ENCODE measurements at places on chromosomes 1 and 21.

DNA sequence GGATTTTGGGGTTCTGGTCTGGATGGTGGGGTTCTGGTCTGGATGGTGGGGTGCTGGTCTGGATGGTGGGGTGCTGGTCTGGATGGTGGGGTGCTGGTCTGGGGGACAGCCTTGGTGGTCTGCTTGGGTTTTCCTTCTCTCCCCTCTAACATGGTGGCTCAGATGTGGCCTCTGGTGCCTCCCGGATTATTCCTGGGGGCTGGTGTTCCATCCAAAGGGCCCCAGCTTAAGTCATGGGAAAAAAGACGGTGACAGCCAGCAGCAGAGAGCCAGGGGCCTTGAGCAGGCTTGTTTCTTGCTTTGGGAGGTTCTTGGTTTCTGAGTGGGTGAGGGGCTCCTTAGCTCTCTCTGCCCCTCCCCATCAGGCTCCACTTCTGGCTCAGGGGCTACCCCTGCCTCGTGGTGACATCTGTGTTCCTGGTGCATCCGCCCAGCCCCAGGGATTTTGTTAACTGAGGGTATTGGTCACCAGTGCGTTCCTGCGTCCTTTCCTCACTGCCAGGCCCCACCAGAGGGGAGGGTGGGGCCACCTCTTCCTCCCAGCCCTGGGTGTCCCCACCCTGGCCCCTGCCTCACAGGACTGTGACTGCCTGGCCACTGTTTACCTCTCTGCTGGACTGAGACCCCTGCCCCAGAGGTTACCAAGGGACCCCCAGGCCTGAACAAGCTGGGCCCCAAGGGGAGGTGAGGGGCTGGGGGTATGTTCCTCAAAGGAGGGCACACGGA is 43.2 kb upstream of the ACTRT2 start:
- no peak for DNase-seq

DNA sequence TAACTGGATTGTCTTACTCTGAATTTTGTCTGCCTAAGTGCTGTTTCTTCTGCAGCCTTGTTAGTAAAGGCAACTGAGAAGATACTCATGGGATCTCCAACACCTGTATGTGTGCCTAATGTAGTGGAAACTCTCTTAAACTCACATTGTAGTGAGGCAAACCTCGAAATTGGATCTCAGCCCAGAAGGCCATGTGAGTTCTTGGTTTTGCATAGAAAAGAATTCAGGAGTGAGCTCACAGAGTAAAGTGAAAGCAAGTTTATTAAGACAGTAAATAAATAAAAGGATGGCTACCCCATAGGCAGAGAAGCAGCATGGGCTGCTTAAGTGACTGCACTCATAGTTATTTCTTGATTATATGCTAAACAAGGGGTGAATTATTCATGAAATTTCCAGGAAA is 1344.7 kb downstream of the NCAM2 start:
- DNase-seq = no peak

- DNase-seq = no peak
These were observed 779.6 kb upstream of the PRMT6 start for GRCh38 chr1:106276871-106277270.

DNA sequence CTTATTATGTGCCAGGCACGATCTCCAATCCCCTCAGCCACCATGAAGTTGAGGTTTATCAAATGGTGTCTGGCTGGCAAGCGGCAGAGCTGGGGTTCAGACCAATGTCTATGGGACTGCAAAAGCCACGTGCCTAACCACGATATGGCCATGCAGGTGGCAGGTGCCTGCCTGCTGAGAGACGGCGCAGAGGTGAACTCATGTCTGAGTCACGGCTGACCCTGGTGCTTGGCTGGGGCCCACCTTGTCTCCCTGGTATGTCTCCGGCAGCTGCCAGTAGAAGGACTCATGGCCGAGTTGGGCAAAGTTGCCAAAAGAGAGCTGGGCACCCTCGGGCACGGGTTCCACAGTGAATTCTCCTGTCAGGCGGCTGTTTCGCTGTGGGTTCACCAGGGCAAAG is 59.9 kb downstream of the LDLRAD2 start:
- no peak for DNase-seq

DNA sequence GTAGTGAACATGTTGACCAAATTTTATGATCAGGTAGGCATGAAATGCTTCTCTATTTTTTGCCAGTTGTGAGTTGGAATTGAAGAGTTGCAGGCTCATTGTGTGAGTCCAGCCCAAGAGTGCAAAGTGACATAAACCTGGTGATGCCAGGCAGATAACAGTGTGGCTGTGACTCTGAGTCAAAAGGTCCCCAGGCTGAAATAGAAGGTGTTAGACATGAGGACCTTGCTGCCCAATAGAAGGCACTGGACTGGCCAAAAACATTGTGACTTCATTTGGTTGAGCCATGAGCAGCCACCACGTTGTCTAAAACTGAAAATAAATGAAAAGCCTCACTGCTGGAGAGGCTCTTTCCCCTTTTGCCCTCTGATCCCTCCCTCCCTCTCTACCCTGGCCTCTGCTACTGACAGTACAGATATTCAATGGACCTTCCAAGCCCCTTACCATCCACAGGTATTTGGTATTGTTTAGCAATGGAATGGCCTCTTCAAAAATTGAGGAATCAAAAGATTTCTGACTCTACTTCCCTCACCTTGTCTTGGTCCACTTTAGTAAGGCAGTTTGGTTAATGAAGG is 67.8 kb upstream of the ABCD3 start:
- DNase-seq = no peak

- DNase-seq = no peak
These were observed 31.5 kb downstream of the OLIG1 start for GRCh38 chr21:33101300-33101911.

GRCh38 chr1:98490099-98490498 is 171.4 kb upstream of the SNX7 start:
- DNase-seq = no peak

- no peak for DNase-seq
These were observed 3.6 kb upstream of the BACH1 start for GRCh38 chr21:29295066-29295650.

GRCh38 chr1:1087351-1088028 is 13.4 kb upstream of the RNF223 start:
- DNase-seq = no peak

- no peak for DNase-seq
These were observed 28.5 kb downstream of the SORT1 start for GRCh38 chr1:109369167-109369746.

DNA sequence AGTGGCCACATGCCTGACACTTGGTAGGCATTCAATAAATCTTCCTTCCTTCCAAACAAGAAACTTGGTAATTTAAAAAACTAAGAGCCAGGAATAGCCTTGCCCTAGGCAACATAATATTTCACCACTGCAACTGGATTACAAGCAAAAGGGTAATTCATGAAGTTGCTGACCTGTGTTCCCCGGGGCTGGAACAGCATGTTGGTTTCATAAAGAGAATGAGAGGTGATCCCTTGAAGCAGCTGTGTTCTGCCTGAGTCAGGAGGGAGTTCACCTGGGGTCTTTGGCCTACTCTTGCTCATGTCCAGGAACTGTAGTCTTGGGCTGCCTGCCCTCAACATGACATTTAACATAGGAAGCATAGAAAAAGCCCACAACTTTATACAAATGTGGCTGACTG is 329.0 kb upstream of the DAB1 start:
- no peak for DNase-seq

- DNase-seq = no peak
These were observed 4.5 kb downstream of the CHML start for GRCh38 chr1:241635556-241636152.

- no peak for DNase-seq
These were observed 50.1 kb downstream of the ATF6 start for GRCh38 chr1:161816201-161816600.

GRCh38 chr1:96721053-96721415 is 550 bp upstream of the PTBP2 start:
- DNase-seq = no peak

GRCh38 chr1:219581766-219582165 is 31.1 kb downstream of the ZC3H11B start:
- DNase-seq = no peak

DNA sequence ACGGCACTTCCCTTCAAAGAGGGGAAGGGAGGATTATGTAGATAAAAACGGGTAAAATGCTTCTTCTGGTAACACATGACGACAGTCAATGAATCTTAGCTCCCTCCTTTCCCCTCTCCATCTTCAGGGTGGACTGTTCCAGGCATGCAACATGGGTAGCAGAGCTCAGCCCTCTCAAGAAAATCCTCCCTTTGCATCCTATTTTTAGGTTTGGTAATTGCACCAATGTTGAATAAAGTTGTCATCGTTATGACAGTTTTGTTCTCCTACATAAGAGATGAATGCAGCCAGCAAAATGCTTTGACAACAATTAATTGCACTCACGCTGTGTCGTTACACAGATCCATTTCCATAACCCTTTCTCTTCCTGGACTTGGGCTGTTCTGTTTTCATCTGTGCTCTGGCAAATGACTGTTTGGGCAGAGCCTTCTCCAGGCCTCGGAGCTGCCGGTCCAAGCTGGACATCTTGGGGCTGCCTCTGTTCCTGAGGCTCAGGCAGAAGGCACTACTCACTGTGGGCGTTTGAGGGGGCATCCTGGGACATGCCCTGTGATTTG is 127.6 kb downstream of the CNIH3 start:
- no peak for DNase-seq

DNA sequence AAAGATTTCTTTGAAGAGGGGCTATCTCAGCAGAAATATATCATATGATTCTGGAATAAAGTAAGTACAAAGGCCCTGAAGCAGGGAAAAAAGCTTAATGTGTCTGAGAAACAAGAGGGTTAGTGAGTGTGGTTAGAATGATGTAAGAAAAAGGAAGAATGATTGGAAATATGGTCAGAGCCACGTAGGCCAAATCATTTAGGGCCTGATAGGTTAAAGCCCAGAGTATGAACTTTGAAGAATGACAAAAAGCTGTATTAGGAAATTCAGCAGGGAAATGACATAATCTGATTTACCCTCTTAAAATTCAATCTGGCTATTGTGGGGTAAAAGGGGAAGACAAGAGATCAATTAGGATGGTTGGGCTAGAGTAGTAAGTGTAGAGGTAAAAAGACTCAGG is 69.0 kb upstream of the MUTYH start:
- no peak for DNase-seq

GRCh38 chr1:8358897-8359616 is 41.1 kb downstream of the SLC45A1 start:
- no peak for DNase-seq

DNA sequence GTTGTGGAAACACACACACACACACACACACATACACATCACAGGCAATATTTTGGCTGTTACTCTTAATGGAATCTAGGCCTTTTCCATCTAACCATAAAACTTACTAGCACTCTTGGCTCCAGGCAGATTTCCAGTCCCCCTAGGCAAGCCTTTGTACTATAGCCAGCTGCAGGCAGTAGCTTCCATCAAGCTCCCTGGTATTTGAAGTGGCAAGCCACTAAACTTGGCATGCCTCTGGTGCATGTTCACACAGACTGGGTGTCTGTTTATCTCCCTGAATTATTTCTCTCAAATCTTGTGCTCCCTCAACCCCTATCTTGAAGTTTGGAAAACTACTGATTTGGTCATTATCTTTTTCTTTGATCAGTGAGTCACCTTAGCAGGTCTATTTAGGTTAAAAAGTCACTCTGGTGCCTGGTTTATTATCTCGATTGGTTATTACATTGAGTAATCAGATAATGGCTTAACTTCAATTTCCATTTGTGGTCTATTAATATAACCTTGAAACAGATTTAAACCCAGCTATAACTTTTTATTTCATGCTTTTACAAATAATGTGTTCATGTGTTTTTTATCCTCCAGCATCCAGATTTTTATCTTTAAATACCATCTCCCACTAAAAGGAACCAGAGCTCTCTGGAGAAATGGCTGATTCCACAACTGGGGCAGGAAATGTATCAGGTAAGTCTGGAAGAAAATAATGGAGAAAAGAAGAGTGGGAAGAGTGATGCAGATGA is 2.7 kb upstream of the RBM15 start:
- DNase-seq = no peak

- no peak for DNase-seq
These were observed 133.9 kb upstream of the VANGL1 start for GRCh38 chr1:115507901-115508300.

GRCh38 chr1:178540646-178541045 is 27.7 kb downstream of the TEX35 start:
- no peak for DNase-seq

DNA sequence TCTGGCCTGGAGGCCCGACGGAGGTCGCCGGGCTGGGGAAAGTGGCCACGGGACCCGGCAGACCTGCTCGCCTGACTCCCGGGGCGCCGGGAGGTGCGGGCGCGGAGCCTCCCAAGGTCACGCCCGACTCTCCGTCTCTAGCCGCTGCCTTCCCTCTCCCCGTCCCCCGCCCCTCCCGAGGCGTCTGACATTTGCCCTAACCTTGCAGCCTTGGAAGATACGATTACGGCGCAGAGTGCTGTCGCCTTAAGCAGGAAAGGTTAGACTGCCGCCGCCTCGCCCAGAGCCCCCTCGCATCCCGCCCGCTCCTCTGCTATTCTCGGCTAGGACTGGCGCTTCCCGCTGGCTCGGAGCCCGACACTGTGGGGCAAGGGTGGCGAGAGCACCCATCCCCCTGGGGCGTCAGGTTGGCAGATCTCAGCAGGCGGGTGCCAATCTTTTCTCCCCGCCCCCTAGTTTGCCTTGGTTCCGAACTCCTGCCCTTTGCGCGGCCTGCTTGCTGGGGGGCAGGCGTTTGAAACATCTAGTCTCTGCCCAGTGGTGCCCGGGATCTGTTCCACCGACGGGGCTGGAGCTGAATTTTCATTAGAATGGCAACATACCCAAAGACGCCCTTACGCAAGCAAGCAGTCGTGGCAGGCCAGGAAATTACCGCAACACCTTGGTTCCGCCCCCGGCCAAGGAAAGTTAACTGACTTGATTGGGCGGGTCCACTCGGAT is 835 bp downstream of the PGM1 start:
- DNase-seq = no peak

GRCh38 chr21:25489673-25490072 is 117.6 kb downstream of the MRPL39 start:
- no peak for DNase-seq

DNA sequence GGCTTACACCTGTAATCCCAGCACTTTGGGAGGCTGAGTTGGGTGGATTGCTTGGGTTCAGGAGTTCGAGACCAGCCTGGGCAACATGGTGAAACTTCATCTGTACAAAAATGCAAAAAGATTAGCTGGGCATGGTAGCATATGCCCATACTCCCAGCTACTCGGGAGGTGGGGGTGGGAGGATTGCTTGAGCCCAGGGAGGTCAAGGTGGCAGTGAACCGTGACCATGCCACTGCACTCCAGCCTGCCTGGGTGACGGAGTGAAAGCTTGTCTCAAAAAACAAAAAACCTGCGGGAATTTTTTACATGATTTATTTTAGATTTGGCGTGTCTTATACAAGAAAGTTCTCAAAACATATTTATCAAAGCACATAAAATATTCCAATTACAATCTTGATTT is 27.8 kb upstream of the MTR start:
- DNase-seq = no peak

- DNase-seq = no peak
These were observed 23.9 kb upstream of the RXRG start for GRCh38 chr1:165468726-165469249.

Data from SIG-M5 (cell line).